Fibroblast of skin of left quadriceps (primary cell): ENCODE measurements at places on chromosomes 12 and 14.

GRCh38 chr12:49762468-49762847 lies 21.1 kb downstream of the TMBIM6 start:
- no peak for DNase-seq

DNA sequence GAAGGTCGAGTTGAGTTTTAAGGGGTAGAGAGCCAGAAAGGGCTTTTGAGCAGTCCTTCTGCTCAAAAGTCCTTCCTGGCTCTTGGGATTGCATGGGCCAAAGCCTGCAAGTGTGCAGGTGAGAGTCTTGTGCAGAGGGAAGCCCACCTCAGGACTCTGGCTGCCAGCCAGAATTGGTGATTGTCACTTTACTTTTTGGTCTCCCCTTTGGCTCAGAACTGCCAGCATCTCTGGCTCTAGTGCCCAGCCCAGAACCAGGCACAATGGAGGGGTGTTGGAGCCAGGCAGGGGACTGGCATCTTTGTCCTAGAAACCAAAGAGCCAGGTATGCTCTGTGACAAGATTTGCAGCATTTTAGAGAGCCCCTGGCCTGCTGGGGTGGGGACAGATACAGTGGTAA lies 23.5 kb downstream of the FAM222A start:
- DNase-seq, result no peak

- peak; percentile 34 for DNase-seq
These were observed 89.2 kb downstream of the CFAP54 start for GRCh38 chr12:96578526-96579125.

GRCh38 chr14:19800282-19801117 lies 3.1 kb upstream of the OR4N2 start:
- DNase-seq, result no peak

DNA sequence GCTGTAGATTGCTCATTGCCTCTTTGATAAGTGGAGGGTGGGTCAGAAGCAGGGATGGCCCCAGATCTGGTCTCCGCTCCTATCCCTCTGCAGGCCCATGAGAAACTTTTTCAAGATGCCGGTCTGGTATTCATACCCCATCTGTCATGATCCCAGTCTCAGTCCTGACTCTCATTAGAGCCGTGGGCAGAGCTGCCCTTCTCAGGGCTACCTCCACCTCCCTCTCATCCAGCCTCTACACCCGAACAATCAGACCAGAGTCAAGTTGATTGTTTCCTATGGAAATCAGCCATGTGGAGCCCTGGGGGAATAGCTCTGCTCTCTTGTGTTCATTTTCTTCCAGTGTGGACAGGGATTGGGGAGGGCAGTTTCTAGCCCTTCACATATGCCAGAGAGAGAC lies 45.8 kb downstream of the NEUROD4 start:
- DNase-seq, result no peak

- DNase-seq, result no peak
These were observed 128.0 kb downstream of the ETV6 start for GRCh38 chr12:11777451-11777850.

GRCh38 chr12:49808686-49809380 lies 19.4 kb downstream of the NCKAP5L start:
- no peak for DNase-seq

DNA sequence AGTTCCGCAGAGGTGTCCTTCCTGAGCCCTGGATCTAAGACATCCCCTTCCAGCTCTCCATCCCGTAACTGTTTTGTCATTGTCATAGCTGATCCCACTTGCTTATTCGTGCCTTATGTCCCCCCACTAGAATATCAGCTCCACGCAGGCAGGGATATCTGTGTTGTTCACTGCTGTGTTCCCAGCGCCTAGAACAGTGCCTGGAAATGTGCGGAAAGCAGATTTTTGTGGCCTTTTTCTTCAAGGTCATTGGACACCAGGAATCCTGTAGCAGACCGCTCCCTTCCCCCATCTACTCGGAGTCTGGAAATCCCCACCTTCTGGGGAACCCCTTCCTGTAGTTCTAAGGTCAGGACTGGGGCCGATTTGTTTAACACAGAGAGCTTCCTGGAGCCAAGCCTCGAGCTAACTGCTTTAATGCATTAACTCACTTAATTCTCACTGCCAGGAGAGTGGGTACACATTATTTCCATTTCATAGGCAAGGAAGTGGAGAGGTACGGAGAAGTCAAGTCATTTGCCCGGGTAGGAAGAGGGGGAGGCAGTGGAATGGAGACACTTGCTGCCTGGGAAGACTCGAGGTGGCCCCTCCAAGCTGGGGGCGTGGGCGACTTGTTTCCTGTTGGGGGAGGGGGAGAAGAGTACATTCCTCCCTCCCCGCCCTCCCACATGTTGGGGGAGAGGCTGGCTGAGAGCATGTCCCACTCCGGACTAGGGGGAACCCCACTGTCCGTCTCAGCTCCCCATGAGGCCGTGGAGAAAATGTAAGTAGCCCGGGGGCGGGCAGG lies 1.2 kb upstream of the SH2B3 start:
- DNase-seq, result no peak

- DNase-seq, result no peak
These were observed 81.4 kb upstream of the NCOR2 start for GRCh38 chr12:124648710-124649384.

DNA sequence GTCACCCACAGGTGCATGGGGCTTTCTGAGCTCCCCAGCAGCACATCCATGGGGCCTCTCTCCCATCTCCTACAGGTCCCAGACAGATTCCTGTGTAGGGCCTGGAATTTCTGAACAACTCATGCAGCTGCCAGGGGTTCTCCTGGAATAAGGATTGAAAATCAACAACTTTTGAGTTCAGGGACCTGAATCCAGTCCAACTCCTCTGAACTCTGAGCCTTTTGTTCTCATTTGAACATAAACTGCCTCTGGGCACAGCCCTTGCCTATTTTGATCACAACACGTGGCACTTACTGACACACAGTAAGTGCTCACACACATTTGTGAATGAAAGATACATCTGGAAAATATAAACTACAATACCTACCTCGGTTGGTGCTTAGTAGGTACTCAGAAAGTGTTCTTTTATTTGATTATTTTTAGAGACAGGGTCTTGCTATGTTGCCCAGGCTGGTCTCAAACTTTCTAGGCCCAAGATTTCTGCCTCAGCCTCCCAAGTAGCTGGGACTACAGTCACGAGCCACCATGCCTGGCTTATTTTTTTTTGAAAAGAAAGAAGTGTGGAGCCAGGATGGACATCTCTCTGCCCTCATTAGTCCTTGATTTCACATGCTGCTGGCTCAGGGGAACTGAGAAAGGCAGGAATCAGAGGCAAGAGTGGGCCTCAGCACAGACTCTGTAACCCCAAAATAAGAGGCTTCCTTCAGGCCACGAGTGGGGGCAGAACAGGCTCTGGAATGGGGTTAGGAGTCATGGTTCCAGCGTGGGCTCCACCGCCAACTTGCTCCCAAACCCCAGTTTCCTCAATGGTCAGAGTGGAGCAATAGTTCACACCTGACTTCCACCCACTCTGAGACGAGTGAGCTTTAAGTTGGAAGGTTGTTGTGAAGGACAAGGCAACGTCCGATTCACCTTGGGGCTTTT lies 27.0 kb downstream of the SYNE3 start:
- no peak for DNase-seq

GRCh38 chr14:84080944-84081343 lies 1449.0 kb upstream of the FLRT2 start:
- DNase-seq, result no peak

GRCh38 chr12:4997939-4998338 lies 45.7 kb upstream of the KCNA5 start:
- DNase-seq, result peak; percentile 92

DNA sequence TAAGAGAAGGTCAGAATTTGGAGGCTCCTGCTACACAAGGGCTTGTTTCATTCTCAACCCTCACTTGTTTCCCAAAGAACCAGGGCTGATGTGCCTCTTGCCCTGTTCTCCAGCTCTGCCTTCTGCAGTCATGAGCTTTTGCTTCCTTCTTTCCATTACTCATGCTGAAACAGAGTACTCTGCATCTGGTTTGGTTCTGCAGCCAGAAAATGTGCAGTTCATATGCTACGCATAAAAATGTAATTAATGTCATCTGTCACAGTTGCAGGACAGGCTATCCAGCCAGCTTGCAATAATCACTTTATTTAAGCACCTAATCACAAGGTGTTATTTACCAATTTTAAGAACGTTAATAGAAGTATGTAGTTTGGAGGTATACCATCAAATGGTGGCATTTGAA lies 150.2 kb downstream of the SRGAP1 start:
- peak; percentile 66 for DNase-seq

GRCh38 chr12:132222096-132222807 lies 78.0 kb downstream of the NOC4L start:
- DNase-seq, result no peak

DNA sequence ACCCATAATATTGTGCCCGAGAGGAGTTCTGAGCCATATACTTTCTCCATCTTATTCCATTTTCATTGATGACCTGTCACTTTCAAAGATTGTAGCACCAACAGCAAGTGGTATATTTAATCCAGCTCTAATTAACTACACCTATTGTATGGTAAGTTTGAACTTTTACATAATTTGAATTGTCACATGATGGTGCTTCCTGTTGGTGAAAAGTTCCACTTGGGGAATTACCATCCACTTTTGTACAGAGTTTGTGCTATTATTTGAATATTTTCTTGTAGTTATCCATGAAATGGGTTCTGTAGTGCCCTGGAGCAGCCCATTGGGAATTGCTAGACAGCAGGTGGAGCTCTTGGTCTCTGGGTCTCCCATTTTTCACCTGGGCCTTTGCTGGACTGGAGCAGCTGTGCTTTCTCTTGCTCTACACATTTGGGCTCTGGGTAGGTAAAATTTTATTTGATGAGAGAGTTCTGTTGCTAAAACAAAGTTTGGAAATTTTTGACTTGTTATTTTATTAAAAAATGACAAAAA lies 3.0 kb downstream of the SMCO3 start:
- DNase-seq, result no peak

- no peak for DNase-seq
These were observed 501.4 kb upstream of the RGS6 start for GRCh38 chr14:71430678-71431376.

- no peak for DNase-seq
These were observed 514.0 kb upstream of the TMPO start for GRCh38 chr12:98001430-98001829.

GRCh38 chr12:92582893-92583292 lies 119.9 kb upstream of the PLEKHG7 start:
- no peak for DNase-seq

DNA sequence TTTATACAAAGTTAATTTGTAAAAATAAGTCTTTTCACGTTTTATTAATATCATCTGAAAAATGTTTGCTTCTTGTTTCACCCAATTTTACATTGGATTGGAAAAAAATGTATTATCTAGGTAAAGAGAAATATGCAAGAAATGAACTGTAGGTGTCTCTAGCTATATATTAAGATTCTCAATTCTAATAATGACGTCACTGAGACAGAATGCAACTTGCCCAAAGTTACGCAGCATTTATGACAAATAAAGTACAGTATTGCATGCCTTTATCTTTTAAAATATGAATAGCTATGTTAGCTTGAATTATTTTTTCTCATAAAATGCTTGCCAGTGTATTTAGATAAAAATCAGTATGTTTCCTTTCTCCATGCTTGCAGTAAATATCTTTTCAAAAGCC lies 728.8 kb downstream of the RERGL start:
- DNase-seq, result no peak

DNA sequence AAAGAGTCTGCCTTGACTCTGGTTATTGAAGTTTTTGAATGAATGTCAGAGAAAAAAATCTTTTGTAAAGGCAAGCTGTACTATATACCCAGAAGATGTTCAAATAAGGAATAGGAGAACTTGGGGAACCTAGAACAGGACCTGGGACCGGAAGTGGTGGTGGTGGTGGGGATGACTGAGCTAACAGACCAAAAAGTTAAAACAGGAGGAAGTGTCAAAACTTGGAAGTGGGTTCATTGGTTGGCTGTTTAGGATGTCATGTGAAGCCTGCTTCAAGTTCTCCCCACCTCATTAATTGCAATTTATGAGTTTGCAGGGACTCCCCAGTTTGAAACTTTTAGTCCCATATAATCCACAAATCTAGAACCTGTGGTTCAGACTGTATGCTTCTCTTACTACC lies 26.2 kb downstream of the PLXNC1 start:
- no peak for DNase-seq

- DNase-seq, result no peak
These were observed 6.5 kb downstream of the NECAP1 start for GRCh38 chr12:8088574-8088973.

- DNase-seq, result no peak
These were observed 232.6 kb downstream of the FLRT2 start for GRCh38 chr14:85762526-85762925.

DNA sequence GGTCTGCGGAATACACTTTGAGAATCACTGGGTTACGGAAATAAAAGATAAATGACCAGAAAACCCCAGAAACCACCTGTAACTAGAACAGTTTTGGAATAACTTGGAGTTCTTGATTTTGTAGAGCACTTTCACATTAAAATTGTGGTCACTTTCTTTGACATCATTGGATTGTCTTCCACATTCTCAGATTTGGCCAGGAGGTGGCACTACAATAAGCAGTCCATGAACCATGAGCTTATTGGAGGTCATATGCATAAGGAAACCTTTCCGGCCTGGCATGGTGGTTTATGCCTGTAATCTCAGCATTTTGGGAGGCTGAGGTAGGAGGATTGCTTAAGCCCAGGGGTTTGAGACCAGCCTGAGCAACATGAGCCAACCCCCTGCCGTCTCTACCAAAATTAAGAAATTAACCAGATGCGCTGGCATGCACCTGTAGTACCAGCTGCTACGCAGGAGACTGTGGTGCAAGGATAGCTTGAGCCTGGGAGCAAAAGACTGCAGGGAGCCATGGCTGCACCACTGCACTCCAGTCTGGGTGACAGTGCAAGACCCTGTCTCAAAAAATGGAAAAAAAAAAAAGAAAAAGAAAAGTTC lies 107.7 kb upstream of the CAND1 start:
- DNase-seq, result no peak

DNA sequence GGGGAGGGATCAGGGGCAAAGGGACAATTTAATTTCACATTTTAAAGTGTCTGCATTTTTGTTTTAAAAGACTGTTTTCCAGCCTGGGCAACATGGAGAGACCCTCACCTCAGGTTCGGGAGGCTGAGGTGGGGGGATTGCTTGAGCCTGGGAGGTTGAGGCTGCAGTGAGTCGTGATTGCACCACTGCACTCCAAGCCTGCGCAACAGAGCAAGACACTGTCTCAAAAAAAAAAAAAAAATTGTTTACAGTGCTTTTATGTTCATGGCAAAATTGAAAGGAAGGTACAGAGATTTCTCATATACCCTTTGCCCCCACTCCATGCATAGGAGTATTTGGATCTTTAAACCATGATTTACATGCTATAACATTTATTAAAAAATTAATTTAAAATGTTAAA lies 16.4 kb upstream of the HVCN1 start:
- no peak for DNase-seq

- no peak for DNase-seq
These were observed 173.6 kb downstream of the CALM1 start for GRCh38 chr14:90570461-90570860.
